ENCODE measurements at places on chromosomes 5 and 9.

- peak; percentile 91 for DNase-seq
Measured at GRCh38 chr9:128504485-128505413, at the start of gene GLE1. GLE1 (plus strand) TSS chr9:128504719; CDS start chr9:128504806, 87 bp downstream.

GRCh38 chr9:115946530-115946929 lies 207.1 kb upstream of the PAPPA start:
- DNase-seq: no peak

DNA sequence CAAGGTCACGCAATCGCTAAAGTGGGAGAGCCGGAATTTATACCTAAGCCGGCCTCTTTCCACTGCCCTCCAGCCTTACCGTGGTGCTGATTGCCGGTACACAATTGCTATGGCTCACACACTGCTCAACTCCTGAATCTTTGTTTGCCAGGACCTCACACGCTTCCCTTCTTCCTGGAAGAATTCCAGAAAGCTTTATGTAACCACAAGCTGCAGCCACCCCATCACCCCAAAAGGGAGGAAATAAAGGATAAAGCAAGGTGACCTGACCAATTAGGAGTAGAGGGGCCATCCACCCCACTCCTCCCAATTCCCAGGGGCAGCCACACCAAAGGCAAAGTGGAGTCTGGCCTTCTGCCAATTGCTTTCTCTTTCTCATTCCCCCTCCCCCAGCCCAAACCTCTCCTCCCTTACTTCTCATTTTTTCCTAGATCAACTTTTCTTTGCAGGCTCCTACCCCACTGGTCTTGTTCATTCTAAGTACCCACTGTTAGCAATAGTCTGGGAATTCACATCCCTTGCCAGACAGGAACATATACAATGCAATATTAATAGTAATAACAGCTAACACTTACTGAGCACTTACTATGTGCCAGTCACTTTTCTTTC lies 18.0 kb upstream of the CDC23 start:
- no peak for DNase-seq

DNA sequence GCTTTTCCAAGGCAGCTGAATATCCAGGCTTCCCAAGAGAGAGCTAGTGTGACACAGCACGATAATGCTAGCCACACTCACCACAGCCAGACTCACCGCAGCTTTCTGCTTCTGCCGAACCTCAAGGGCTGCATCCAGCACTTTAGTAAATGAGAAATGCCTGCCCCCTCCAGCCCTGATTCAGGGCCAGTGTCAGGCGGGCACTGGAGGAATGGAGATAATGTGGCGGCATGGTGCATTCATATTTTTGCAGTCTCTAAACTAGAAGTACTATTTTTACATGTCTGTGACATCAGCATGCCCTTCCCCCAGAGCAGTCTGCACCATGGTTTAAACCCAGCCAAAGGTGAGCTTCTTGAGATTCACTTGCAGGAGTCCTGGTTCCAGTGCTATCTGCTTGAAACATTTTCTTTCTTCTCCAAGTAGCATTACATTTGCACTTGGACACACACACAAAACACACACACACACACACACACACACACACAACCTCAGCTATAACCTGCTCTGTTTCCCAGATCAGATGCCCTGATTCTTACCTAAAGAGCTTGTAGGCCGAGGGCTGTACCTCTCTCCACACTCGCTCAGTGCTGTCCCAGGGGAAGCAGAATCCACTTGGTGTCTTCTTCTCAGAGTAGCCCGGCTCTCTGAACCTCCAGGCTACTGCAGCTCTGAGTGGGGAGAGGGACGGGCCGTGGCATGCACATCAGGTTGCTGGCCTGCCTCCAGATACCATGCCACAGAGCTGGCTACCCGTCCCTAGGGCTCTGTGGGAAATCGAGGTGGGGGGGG lies at the start of gene FGF1:
FGF1 (minus strand) TSS at position 673 of the 792 bp plus-strand sequence. CDS start 71,963 bp downstream, outside the sequence.
- no peak for DNase-seq

DNA sequence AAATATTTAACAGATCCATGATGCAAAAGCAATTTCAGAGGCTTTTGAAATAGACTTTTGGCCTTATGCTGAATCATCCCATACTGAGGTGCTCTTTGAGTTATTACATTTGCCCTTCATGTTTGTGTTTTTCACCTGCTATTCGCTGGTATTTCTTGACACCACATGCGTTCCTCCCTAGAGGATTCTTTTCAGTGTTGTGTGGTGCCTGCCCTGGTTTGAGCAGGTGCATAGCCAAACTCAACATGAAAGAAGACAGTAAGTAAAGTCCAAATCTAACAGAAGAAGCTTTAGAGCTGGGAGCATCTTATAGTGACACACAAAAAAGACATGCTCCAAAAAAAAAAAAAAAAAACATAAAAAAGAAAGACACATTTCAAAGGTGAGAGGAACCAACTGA lies 796.3 kb downstream of the SEMA5A start:
- no peak for DNase-seq

DNA sequence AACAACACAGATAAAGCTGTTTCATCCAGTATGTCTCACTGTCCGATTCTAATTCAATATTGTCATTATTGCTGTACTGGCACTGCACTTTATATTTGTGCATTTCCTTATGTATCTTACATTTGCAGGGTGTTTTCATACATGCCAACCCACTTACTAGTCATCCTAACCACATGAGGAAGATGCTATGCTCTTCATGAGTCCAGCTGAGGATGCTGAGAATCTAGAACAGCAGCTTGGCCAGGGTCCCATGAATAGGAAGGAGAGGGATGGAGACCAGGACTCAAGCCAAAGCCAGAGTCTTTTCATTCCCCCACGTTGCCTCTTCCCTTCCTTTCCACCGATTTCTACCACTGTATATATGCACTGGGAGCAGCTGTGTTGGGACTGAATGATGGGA lies 292.8 kb upstream of the KLF4 start:
- no peak for DNase-seq

DNA sequence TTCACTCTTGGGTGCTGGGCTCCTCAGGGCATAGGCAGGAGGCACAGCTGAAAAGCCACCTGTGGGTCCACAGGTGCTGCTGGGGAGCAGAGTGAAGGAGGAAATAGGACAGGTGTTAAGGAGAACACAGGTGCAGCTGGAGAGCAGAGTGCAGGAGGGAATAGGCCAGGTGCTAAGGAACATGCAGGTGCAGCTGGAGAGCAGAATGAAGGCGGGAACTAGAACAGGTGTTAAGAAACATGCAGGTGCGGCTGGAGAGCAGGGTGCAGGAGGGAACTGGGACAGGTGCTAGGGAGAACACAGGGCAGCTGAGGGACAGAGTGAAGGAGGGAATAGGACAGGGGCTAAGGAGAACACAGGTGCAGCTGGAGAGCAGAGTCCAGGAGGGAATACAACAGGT lies 43.8 kb upstream of the PLEKHG4B start:
- no peak for DNase-seq

GRCh38 chr5:137575847-137576246 lies 76.7 kb upstream of the SPOCK1 start:
- DNase-seq: no peak

GRCh38 chr9:124427281-124427680 lies 12.0 kb upstream of the PSMB7 start:
- DNase-seq: no peak

- DNase-seq: no peak
Measured at GRCh38 chr5:169433221-169433651, 132.3 kb upstream of the SLIT3 start.

- no peak for DNase-seq
Measured at GRCh38 chr9:7088611-7089010, 330.8 kb downstream of the KDM4C start.

GRCh38 chr5:3899093-3899492 lies 303.5 kb downstream of the IRX1 start:
- DNase-seq: no peak

DNA sequence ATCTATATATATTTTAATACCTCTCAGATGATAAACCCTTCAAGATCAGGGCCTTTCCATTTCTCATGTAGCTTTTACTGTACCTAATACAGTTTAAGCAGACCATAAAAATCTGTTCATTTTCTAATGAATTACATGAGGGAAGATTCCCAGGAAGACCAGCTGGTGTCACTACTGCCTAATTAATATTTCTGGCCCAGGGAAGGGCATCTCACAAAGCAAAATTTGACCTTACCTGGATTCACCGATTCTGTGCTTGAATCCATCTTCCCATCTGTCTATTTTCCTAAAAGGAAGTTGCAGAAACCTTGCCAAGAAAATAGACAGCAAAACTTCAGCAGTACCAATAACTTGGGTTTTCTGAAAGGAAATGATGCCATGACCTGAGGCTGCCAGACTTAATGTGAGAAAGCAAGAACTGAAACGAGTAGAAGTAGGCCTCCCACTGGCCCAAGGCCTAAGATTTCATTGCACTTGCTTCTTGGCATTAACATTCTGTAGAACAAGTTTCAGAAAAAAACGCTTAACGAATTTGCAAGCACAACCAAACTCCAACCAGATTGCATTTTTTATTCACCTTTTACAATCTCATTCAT lies 83.0 kb upstream of the GLIS3 start:
- DNase-seq: no peak

DNA sequence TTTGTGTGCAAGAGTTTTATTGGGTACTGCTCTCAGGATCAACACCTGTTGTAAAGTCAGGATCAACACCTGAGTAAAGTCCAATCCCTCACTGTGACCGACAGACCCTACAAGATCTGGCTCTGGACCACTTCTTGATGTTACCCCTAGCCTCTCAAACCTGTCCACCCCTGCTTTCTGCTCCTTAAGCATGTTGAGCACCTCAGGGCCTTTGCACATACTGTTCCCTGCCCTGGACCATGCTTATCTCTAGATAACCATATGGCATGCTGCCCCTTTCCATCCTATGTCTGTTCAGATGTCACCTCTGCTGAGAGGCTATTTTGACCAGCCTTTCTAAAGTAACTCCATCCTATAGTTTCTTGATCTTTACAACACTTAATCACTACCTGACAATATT lies 269.6 kb downstream of the SMARCA2 start:
- DNase-seq: no peak

DNA sequence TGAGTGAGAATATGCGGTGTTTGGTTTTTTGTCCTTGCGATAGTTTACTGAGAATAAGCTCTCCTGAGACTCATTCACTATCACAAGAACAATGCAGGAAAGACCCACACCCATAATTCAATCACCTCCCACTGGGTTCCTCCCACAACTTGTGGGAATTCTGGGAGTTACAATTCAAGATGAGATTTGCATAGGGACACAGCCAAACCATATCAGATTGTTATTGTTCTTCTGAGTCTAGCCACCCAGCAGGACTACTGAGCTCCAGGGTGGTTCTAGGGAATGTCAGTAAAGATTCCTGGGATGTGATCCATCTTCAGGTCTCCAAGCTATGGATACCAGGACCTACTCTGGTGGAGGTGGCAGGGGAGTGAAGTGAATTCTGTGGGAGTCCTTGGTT lies 2075.1 kb upstream of the CDH9 start:
- no peak for DNase-seq

DNA sequence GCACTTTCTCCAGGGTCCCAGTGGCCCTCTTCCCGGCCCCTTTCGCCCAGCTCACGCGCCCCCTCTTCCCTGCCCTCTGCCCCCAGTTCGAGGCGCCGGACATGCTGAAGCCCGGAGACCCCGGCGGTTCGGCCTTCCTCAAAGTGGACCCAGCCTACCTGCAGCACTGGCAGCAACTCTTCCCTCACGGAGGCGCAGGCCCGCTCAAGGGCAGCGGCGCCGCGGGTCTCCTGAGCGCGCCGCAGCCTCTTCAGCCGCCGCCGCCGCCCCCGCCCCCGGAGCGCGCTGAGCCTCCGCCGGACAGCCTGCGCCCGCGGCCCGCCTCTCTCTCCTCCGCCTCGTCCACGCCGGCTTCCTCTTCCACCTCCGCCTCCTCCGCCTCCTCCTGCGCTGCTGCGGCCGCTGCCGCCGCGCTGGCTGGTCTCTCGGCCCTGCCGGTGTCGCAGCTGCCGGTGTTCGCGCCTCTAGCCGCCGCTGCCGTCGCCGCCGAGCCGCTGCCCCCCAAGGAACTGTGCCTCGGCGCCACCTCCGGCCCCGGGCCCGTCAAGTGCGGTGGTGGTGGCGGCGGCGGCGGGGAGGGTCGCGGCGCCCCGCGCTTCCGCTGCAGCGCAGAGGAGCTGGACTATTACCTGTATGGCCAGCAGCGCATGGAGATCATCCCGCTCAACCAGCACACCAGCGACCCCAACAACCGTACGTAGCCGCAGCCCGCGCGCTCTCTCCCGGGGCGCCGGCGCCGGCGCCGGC lies 1.0 kb downstream of the PRDM6 start:
- no peak for DNase-seq

All from activated naive CD4-positive, alpha-beta T cell (primary cell).